ENCODE measurements at places on chromosomes 16 and 17.

- DNase-seq, result peak; percentile 54
Measured at GRCh38 chr17:17682293-17682736, 1.1 kb downstream of the RAI1 start.

GRCh38 chr17:28974451-28974850 lies 23.1 kb upstream of the PHF12 start:
- no peak for DNase-seq

- DNase-seq, result no peak
Measured at GRCh38 chr16:62035115-62036092, 834 bp downstream of the CDH8 start.

GRCh38 chr17:63247706-63248105 lies 198.4 kb downstream of the CYB561 start:
- no peak for DNase-seq

DNA sequence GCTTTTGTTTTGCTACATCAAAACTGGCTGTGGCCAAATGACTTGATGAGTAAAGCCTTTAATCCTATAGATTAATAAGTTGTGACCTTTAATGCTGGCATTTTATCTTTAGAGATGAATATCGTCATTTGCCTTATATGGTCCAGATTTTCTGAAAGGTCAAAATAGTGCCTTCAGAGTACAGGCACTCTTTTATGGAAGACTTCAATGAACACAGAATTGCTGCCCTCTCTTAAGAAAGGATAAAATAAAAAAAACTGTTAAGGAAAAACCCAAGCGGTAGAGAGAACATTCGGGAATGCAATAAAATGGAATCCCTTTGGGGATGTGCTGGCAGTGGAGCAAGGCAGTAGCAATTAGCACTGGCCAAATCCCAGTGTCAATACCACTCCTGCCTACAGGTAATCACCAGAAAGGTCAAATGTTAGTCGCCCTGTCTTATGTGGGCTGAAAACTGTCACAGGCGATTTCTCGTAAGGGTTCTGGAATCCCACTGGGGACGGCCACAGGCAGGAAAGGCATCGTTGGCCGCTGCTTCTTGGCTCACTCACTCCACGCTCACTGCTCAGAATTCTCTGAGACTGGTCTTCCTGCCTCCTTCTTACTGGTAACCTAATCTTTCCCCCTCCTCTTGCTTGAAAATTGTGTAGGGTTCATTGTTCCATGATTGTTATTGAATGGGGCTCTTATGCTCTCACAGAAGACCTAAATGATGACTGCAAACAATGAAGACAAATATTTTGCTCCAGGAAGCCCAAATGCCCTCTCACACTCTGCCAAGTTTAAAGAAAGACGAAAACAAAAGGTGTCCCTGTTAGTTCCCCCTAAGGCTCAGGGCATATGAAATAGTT lies 45.4 kb upstream of the HSBP1 start:
- DNase-seq, result no peak

- no peak for DNase-seq
Measured at GRCh38 chr16:75068085-75069031, 48.2 kb downstream of the LDHD start.

GRCh38 chr17:58755577-58756245 lies at the start of gene PPM1E:
PPM1E (plus strand) TSS chr17:58755854.
- peak; percentile 45 for DNase-seq

DNA sequence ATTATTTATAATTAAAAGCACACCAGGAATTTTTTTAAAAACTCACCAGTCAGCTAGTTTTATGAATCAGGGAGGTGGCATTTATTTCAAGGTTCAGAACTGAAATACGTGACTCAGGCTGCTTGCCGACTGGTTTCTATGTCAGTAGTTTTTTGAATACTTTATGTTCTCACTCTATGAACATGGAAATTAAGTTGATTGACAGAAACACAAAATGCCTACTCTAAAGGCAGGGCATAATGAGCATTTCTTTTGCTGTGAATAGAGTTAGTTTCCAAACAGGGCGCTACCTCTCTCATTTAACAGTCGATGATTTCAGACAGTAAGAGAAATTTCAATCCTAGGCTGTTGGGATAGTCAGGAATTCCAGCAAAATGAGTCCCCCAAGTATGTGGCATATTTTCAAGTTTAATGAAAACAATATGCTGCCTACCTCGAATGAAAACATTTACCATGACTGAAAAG lies 6.7 kb downstream of the HS3ST3B1 start:
- DNase-seq, result no peak

DNA sequence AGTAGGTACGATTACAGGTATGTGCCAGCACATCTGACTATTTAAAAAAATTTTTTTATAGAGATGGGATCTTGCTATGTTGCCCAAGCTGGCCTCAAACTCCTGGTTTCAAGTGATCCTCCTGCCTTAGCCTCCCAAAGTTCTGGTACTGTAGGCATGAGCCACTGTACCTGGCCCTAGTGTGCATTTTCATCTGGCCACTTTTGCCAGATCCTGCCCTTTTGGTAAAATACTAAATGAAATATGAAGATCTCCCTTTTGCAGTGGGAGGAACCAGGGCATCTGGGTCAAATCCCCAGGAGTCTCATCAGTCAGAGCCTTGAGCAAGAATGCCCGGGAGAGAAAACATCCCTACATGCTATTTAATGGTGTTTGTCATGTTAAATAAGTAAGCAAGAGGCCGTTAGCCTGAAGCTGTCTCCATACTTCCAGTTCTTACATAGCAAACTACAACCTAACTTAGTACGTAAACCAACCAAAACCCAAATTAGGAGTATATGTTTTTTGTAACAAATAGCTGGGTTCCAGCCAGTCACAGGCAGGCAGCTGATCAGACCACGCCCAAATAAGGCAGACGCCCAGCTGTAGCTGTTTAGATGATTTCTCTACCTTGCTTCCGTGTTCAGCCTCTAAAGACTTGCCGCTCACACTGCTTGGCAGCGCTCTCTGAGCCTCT lies 46.5 kb upstream of the CLEC18A start:
- no peak for DNase-seq

- no peak for DNase-seq
Measured at GRCh38 chr16:53745086-53745485, 41.1 kb downstream of the FTO start.

- DNase-seq, result no peak
Measured at GRCh38 chr17:76545918-76546555, 6.2 kb downstream of the PRCD start.

GRCh38 chr16:85436636-85437165 lies 176.4 kb upstream of the GSE1 start:
- DNase-seq, result no peak

- DNase-seq, result no peak
Measured at GRCh38 chr17:65261152-65261551, 124.0 kb downstream of the RGS9 start.

DNA sequence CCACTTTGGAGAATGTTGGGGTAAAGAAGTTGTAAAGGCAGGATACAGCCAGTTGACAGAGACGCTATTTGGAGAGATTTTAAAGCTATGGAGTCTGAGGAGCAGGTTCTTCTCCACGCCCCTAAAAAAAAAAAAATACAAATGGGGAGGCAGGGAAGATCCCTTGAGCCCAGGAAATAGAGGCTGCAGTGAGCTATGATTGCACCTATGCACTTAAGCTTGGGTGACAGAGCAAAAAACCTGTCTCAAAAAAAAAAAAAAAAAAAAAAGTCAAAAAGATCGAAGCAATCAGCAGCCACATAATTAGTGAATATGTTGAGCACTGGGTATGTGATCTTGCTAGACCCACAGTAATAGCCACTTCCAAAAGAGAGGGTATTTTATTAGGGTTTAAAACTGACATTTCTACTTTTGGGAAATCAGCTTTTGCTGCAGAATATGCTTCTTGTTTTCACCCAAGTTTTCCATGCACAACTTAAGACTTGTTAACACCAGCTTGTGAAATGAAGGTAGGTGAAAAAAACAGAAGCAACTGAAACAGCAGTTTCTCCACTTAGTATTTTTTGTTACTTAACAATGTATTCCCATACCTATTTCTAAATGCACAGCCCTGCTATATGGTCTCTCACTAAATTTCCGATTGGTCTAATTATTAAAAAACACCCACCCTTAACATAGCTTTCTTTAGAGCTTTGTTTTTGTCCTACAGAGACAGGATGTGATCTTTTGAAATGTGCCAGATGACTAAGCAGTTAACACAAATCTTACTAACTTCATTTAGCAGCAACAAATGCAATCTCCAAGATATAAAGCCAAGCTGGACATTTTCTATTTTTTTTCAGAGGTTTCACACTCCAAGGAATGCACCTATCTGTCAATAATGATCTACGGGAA lies 2.5 kb upstream of the ARL6IP1 start:
- DNase-seq, result no peak

GRCh38 chr17:17059301-17059890 lies 17.1 kb downstream of the MPRIP start:
- no peak for DNase-seq

DNA sequence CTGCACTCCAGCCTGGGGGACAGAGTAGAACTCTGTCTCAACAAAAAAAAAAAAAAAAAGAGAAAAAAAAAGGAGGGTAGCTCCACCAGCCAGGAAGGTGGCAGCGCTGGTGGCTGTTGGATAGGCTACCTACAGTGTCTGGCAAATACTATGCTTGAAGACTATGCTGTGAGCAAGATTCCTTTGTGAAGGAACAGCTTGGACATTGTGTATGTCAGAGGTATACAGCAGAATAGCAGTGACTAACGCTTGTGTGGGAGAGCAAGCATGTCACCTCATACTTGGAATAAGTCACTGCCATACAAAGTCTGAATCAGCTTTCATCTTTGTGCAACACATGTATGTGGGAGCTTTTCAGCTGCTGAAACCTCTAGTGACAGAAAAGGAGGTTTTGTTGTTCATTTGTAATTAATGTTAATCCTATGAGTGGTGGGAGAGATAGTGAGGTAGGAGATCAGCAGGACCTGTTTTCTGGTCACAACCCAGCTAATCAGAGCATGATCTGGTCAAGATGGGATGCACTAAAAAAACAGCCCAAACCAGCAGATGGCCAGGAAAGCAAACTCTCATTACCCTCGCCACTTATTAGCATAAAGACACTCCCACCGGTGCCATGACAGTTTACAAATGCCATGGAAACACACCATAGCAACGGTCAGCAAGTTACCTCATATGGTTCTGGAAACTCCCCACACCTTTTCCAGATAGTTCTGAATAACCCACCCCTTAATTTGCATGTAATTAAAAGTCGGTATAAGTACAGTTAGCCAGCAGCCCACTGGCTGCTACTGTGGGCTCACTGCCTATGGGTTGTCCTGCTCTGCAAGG lies 6.8 kb upstream of the ITGAD start:
- DNase-seq, result no peak

- no peak for DNase-seq
Measured at GRCh38 chr17:38996660-38997337, 29.6 kb upstream of the FBXO47 start.

GRCh38 chr16:12340151-12340733 lies 363.7 kb downstream of the SNX29 start:
- peak; percentile 6 for DNase-seq

GRCh38 chr17:28938552-28938951 lies 12.8 kb downstream of the PHF12 start:
- no peak for DNase-seq

GRCh38 chr17:10031127-10031526 lies 126.1 kb upstream of the RCVRN start:
- no peak for DNase-seq

DNA sequence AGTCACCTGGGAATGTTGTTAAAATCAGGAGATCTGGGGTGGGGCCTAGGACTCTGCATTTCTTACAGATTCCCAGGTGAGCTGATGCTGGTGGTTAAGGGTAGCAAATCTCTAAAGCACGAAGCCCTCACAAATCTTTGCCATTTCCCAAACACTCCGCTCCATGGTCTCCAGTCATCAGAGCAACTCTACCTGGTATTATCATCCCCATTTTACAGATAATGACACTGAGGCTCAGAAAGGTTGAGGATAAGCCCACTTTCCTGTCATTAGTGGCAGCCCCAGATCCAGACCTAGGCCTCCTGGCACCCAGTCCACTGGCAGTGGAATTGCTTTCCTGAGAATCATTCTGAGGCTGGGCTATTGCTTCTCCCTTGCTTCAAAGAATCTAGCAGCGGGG lies 8.7 kb downstream of the SLC46A1 start:
- no peak for DNase-seq

GRCh38 chr16:12236589-12236988 lies 260.1 kb downstream of the SNX29 start:
- no peak for DNase-seq

- no peak for DNase-seq
Measured at GRCh38 chr16:66617728-66618127, 13.2 kb downstream of the CMTM3 start.

GRCh38 chr17:12554251-12554650 lies 111.4 kb upstream of the MYOCD start:
- DNase-seq, result no peak

GRCh38 chr17:73711184-73711583 lies 66.9 kb upstream of the SDK2 start:
- no peak for DNase-seq

DNA sequence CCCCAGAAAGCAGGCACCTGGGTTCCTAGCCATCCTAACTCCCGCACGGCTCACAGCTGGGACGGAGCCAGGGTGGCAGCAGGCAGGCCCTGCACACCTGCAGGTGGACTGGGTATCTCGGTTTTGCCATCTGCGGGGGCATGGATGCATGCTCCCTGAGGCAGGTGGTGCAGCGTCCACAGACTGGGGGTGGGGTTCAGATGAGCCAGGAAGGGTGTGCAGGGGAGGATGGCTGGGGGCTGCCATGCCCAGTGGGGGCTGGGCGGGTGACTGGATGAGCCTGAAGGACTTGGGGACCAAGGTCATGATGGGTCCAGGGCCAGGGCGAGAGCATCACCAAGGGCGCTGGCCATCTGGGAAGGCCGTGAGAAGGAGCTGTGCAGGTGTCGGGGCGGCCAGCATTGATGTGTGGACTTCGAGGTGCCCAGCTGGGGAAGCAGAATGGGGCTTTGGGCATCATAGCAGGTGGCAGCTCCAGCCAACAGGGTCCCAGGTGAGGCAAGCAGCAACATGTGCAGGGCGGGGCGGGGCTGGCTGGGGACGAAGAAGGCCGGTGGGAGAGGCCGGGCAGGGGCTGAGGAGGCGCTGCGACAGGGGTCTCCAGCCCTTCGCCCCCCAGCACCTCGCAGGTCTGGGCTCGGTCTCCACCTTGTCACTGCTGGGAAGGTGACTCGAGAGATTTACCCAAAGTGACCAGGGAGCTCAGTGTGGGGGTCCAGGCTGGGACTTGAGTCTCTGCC lies 41.0 kb upstream of the ZNF469 start:
- DNase-seq, result no peak

GRCh38 chr16:67246081-67246755 lies 1.1 kb downstream of the FHOD1 start:
- peak; percentile 43 for DNase-seq

DNA sequence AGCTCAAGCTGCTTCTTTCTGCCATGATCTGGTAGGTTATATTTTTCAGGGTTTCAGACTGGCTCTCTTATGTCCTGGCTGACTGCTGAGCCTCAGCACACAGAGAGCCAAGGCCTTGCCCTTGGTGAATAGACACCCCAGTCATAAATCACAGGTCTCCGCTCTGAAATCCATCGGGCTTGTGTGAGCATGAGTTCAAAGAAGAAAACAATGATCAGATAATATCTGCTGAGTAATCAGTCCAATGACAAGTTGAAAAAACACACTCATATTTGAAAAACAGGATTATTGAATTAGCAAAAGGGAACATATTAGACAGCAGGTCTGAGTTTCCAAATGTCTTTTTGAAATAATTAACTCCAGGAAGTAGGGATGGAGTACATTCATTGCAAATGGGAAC lies 51.1 kb upstream of the NDRG4 start:
- DNase-seq, result no peak
